ENCODE measurements at places on chromosomes 5 and 9. TPM values are rescaled to one million over a fixed set of nuclear protein-coding genes. Genes with fewer than 3 reads are reported as not detected.

SPACA9 gene
- total RNA-seq, result 1.1 TPM

ACTBL2 gene
- not detected for total RNA-seq

NMUR2 gene
- total RNA-seq, result not detected

SNX30 gene
- 2.4 TPM for total RNA-seq

EMB gene
- 77.6 TPM for total RNA-seq

ASPN gene
- total RNA-seq, result not detected

- no peaks in the 10 kb centered on the region for H3K4me1 ChIP-seq
- H3K4me3 ChIP-seq, result no peak overlapping the region
- H3K36me3 ChIP-seq, result no peaks in the 10 kb centered on the region
- H3K27ac ChIP-seq, result no peak overlapping the region
Measured at GRCh38 chr9:133758228-133758627, 20.1 kb upstream of the SARDH start.

DNA sequence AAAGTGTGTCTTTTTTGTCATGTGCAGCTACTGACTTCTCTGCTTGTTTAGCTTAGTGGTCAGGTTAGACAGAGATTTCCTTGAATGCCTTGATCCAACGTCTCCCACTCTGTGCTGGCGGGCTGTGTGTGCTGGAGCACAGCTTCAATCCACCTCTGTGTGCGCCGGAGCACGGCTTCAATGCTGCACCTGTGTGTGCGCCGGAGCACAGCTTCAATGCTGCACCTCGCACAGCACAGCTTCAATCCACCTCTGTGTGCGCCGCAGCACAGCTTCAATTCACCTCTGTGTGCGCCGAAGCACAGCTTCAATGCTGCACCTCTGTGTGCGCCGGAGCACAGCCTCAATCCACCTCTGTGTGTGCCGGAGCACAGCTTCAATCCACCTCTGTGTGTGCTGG is 69.0 kb upstream of the PHYKPL start:
- H3K27ac ChIP-seq, result no peak overlapping the region
- H3K36me3 ChIP-seq, result no peaks in the 10 kb centered on the region
- no peak overlapping the region for H3K4me3 ChIP-seq
- DNase-seq, result no peak
- no peaks in the 10 kb centered on the region for H3K27me3 ChIP-seq
- no peaks in the 10 kb centered on the region for H3K4me1 ChIP-seq

- no peak overlapping the region for H3K27ac ChIP-seq
- H3K4me1 ChIP-seq, result peaks cover 22% of the 10 kb centered on the region
- H3K4me3 ChIP-seq, result no peak overlapping the region
- no peaks in the 10 kb centered on the region for H3K27me3 ChIP-seq
Measured at GRCh38 chr9:111527347-111527746, 2.4 kb downstream of the ZNF483 start.

DNA sequence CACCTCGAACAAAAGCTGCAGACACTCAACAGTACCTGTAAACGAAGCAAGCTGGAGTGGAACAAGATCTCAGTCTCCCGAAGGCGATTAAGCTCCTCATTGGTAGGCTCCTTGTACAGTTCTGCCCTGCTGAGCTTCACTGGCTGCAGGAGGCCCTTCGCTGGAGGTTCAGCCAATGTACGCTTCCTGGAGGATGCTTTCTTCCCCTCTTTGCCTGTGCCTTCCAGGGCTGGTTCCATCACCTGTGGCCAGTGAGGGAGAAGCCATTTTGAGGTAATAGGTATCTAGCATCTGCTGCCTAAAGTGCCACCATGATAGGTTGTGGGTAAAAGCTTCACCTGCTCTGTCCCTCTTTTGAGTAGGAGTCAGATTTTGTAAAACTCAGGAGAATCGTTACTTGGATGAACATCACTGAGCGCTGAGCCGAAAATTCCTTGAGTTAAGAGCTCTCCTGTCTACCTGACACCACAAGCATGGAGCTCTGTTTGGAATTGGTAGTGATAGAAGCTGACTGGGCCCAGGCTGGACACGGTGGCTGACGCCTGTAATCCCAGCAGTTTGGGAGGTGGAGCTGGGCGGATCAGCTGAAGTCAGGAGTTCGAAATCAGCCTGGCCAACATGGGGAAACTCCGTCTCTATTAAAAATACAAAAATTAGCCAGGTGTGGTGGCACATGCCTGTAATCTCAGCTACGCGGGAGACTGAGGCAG is 1.4 kb downstream of the NOL6 start:
- no peaks in the 10 kb centered on the region for H3K27me3 ChIP-seq
- no peak overlapping the region for H3K27ac ChIP-seq
- H3K4me3 ChIP-seq, result peak overlapping the region; percentile 98
- peaks cover 21% of the 10 kb centered on the region for H3K4me1 ChIP-seq
- H3K36me3 ChIP-seq, result peaks cover 55% of the 10 kb centered on the region

DNA sequence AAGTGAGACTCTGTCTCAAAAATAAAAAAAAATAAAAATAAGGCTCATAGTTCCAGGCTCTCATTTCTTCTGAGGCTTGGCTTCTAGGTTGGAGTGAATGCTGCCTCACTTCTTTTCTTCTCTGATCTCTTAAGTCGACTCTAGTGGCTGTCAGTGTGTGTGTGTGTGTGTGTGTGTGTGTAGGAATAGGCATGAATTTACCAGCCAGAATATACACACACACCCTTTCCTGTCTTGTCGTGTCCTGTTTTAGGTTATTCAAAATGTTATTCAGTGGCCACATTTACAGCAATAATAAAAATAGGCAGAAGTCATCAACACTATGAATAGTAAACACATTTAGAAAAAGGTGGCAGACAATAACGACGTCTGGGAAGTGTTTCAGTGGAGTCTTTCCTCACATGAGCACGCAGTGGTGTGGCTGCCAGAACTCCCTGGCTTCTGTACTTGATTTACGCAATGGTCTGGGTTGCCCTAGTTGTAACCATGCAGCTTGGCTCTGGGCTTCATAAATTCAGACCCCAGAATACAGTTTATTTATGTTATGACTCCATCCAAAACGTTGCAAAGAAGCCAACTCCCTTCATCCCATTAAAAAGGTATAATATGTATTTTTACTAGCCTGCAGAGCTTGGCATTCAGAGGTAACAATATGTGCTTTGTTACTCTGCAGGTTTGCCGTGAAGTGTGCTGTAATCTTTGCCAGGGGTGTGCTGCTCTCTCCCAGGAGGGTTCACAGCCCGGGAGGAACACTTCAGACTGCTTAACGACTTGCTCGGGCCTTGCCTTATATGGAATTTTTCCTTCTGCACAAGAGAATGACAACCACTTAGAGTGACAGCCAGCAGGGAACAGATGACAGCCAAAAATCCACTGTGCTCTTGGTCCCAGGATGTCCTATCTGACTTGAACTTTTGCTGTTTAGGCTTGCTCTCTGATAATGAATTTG is 34.4 kb upstream of the PALM2AKAP2 start:
- no peak for DNase-seq
- no peak overlapping the region for H3K27ac ChIP-seq
- peaks cover 4% of the 10 kb centered on the region for H3K4me1 ChIP-seq
- H3K27me3 ChIP-seq, result peaks cover 21% of the 10 kb centered on the region

- H3K36me3 ChIP-seq, result no peaks in the 10 kb centered on the region
- peaks cover 19% of the 10 kb centered on the region for H3K27me3 ChIP-seq
- H3K4me3 ChIP-seq, result no peak overlapping the region
- H3K4me1 ChIP-seq, result peaks cover 6% of the 10 kb centered on the region
- no peak overlapping the region for H3K27ac ChIP-seq
- no peak for DNase-seq
Measured at GRCh38 chr5:71695071-71695470, 24.0 kb upstream of the CARTPT start.

DNA sequence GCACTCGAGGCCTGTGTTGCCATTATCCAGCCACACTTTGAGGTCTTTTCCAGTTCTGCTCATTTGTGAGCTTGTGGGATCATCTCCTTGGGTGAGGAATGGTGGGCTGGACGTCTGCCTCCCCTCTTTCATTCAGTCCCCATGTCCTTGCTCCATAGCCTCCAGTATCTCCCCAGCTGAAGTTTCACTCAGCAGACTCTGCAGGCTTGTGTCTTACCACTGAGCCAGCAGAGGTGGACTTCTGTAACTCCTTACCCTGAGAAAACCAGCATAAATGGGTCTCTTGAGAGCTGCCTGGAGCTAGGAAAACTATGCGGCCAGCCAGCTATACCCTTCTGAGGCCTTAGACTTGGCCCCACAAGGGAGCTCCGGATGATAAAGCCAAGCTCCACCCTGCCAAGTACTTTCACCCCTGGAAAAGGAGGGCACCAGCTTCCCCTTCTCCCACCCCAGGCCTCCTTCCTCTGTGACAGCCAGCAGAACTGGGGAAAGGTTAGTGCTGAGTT is 12.2 kb downstream of the IRF1 start:
- H3K36me3 ChIP-seq, result peaks cover 23% of the 10 kb centered on the region
- no peak for DNase-seq
- peaks cover 33% of the 10 kb centered on the region for H3K4me1 ChIP-seq

DNA sequence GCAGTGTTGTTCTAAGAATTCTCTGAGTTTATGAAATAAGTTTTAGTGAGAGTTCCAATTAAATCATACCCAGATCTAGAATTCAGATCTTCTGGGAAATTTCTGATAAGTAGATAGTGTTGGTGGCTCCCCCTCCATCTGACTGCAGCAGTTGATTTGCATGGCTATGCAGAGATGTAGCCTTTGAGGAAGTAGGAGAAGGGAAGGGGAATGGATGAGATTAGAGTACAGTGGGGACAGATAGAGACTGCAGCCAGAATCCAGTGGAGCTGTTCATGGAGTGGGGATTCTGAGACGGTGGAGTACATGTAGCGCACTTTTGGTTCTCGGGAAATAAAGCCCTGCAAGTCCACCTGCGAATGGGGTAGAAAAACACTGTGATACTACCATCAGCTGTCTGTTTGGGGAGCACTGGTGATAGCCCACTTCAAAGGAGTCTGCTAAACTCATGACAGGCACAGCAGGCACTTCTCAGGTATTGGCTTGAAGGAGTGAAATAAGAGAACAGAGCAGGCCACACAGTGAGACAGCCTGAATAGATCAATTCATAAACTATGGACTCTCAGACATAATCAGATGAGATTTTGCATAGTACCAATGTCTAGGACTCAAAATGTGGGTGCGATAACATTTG is 96.8 kb downstream of the ALDH1A1 start:
- H3K4me3 ChIP-seq, result no peak overlapping the region
- no peaks in the 10 kb centered on the region for H3K4me1 ChIP-seq
- H3K27ac ChIP-seq, result no peak overlapping the region

- H3K27ac ChIP-seq, result no peak overlapping the region
- no peak overlapping the region for H3K4me3 ChIP-seq
- DNase-seq, result no peak
- peaks cover 14% of the 10 kb centered on the region for H3K4me1 ChIP-seq
- H3K27me3 ChIP-seq, result no peaks in the 10 kb centered on the region
Measured at GRCh38 chr5:133867341-133867740, 101.1 kb downstream of the C5orf15 start.

DNA sequence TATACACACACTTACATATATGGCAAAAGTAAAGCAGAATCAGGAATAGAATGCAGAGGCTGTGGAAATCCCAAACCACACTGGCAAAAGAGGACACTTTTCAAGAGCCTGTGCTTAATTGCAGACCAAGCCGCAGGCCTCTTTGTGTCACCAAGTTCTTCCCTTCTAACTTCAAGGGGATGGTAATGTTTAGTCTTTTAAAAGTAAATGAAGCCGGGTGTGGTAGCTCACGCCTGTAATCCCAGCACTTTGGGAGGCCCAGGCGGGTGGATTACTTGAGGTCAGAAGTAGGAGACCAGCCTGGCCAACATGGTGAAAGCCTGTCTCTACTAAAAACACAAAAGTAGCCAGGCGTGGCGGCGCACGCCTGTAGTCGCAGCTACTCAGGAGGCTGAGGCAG is 28.7 kb downstream of the ROR2 start:
- no peaks in the 10 kb centered on the region for H3K36me3 ChIP-seq
- no peak overlapping the region for H3K4me3 ChIP-seq
- no peak for DNase-seq
- no peaks in the 10 kb centered on the region for H3K4me1 ChIP-seq

GRCh38 chr9:104808035-104808614 is 44.2 kb downstream of the NIPSNAP3B start:
- H3K27me3 ChIP-seq, result no peaks in the 10 kb centered on the region
- H3K27ac ChIP-seq, result no peak overlapping the region
- no peak overlapping the region for H3K4me3 ChIP-seq
- DNase-seq, result no peak
- H3K36me3 ChIP-seq, result no peaks in the 10 kb centered on the region
- H3K4me1 ChIP-seq, result no peaks in the 10 kb centered on the region

- H3K4me3 ChIP-seq, result no peak overlapping the region
- no peaks in the 10 kb centered on the region for H3K36me3 ChIP-seq
- no peak overlapping the region for H3K27ac ChIP-seq
- DNase-seq, result no peak
- peaks cover 15% of the 10 kb centered on the region for H3K27me3 ChIP-seq
Measured at GRCh38 chr5:151577566-151577965, 13.6 kb downstream of the FAT2 start.

GRCh38 chr9:136742591-136743391 is at the start of gene LCN10:
LCN10 (minus strand) TSS chr9:136742940; CDS start chr9:136742903, 37 bp downstream.
- no peak within 1 kb of the TSS for H3K27ac ChIP-seq
- no peaks in the 10 kb centered on the region for H3K36me3 ChIP-seq
- peaks cover 7% of the 10 kb centered on the region for H3K4me1 ChIP-seq

DNA sequence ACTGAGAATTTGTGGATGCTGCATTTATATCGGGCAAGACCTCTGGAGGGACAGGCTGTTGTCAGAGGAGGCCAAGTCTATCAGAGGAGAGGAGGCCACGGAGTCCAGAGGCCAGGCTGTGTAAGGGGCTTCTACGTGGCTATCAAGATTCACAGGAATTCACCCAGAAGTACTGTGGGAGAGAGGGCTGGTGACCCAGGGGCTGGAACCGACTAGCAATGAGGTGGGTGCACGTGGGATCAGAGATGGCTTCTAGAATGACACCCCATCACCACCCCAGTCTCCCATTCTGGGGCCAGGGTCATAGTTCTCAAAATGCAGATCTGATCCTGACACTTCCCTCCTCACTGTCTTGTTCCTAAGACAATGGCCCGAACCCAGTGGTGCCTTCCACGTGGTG is 61.2 kb upstream of the PHYKPL start:
- no peaks in the 10 kb centered on the region for H3K4me1 ChIP-seq
- H3K4me3 ChIP-seq, result no peak overlapping the region
- H3K36me3 ChIP-seq, result no peaks in the 10 kb centered on the region

DNA sequence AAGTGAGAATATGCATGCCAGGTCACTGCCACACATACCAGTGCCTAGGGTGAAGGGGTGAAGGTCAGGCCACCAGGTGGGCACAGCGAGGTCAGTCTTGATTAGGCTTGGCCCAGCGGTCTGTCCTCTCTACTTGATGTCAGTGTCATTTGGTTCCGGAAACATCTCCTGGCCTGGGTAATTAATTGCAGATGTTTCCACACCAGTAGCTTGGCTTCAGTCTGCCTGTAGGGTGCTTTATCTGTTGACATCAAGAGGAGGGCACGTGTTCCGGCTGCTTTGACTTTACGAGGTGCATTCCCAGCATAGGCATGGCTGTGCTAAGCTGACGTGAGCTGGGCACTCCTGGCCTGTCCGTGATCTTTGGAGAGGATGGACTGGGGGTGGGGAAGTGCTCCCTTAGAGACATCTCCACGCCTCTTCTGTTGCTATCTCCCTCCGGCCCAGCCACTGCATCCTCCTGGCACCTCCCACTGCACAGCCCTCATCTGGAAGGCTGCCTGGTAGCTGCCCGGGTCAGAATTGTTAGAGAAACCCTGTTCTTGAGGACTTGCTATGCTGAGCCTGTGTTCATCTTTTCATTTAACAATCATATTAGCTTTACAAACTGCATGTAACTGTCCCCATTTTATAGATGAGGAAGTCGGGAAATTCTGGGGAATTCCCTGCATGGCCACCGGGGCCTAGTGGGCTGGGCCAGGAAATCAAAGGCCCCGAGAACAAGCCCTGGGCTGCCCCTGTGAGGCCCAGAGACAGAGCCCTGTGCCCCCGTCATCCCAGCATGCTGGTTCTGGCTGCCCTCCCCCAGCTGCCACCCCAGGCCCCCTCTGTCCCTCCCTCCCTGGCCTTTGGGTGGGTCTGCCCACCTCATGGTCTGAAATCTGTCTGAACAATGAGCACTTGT is 29.1 kb downstream of the JADE2 start:
- peak overlapping the region; percentile 23 for H3K4me3 ChIP-seq
- H3K27me3 ChIP-seq, result no peaks in the 10 kb centered on the region
- peaks cover 67% of the 10 kb centered on the region for H3K36me3 ChIP-seq
- peaks cover 34% of the 10 kb centered on the region for H3K4me1 ChIP-seq
